ENCODE measurements at places on chromosomes 12 and 14.

- DNase-seq = peak; percentile 56
These were observed 6.5 kb downstream of the NFE2 start for GRCh38 chr12:54294152-54294952.

- no peak for DNase-seq
These were observed 48.5 kb downstream of the EFCAB11 start for GRCh38 chr14:89906000-89906399.

GRCh38 chr12:119869720-119870119 is 7.4 kb downstream of the CIT start:
- DNase-seq = peak; percentile 98

- DNase-seq = no peak
These were observed 8.2 kb upstream of the MIS18BP1 start for GRCh38 chr14:45261209-45261608.

GRCh38 chr14:66974397-66975025 is 214.7 kb upstream of the GARIN2 start:
- peak; percentile 63 for DNase-seq

DNA sequence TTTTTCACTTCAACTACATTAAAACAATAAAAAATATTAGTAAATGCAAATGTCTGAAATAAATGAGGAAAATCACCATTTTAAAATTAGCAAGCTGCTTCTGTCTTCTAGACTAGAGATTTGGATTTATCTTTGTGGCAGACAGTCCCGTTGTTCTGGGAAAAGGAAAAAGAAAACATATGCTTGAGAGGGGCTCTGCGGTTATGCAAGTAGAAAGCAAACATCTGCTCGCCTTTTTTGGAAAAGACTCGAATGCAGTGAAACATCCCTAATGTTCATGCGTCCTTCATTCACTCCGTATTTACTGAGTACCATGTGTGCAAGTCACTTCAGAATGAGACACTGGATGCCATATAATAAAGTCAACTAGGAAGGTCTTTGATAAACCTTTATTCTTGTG is 44.9 kb downstream of the IFNG start:
- no peak for DNase-seq

DNA sequence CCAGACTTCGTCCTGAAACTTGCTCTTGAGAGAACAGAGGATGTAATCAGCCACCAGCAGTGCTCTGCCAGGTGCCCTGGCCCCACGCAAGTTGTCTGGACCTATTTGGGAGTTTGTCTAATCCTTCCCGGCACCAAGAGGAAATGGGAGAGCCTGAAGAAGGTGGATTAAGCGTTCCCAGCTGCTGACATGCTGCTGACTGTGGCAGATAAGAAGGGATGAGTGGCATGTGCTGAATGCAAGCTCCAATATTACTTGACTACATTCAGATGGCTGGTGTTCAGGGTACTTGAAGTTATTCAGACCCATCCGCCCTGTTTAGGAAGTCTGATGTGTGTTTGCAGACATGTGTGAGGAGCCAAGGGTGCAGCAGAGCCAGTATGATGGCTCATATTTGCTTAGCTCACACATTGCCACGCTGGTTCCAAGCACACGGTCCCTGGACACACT is 440.6 kb upstream of the CCDC196 start:
- DNase-seq = no peak

GRCh38 chr14:99192028-99192621 is 79.9 kb downstream of the BCL11B start:
- peak; percentile 22 for DNase-seq

DNA sequence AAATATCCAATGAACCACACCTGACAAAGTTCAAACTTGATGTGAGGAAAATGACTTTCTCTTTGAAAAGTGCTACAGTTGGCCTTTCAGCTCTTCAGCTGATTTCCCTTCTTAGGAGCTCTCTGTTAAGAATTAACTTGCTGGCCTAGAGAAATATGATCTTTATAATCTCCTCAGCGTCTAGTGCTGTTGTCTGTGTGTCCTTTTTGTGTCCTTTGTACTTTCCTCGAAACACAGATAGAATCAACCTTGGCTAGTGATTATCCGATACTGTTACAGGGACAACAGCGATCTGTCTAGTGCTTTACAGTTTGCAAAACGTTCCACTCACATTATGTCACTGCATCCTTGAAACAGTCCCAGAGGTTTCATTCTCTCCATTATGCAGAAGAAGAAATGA is 162.8 kb upstream of the RMST start:
- no peak for DNase-seq

- DNase-seq = no peak
These were observed 774 bp upstream of the KRT75 start for GRCh38 chr12:52434760-52435530.

DNA sequence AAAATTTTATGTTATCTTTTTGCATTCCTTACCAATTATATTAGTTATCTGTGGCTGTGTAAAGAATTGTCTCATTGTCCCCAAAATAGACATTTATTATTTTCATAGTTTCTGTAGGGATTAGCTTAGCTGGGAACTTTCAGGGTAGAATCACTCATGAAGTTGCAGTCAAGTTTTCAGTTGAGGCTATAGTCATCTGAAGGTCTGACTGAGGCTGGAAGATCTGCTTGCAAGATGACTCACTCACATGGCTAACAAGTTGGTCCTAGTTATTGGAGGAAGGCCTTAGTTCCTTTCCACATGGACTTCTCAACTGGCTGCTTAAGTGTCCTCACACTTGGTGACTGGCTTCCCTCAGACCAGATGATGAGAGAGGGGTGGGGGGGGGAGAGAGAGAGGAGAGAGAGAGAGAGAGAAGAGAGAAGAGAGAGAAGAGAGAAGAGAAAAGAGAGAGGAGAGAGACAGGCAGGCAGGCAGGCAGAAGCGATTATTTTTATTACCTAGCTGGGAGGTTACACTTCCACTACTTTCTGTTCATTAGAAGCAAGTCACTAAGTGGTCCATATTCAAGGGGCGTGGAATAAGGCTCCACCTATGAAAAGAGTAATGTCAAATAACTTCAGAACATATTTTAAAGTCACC is 6.4 kb downstream of the AP5M1 start:
- no peak for DNase-seq

DNA sequence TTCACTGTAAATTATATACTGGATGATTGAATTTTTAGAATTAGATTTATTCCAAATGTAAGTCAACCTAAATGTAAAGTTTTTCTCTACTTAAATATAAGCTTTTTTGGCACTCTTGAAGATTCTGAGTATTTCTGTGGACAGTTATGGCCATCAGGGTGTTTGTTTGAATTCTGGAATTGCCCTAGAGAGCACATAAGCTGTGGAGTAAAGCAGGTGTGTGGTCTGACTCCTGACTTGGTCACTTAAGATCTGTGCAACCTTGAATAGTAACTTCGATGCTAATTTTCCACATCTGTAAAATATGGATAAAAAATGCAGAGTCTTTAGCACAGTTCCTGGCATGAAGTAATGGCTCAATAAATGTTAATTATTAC is 64.4 kb downstream of the FUT8 start:
- no peak for DNase-seq

DNA sequence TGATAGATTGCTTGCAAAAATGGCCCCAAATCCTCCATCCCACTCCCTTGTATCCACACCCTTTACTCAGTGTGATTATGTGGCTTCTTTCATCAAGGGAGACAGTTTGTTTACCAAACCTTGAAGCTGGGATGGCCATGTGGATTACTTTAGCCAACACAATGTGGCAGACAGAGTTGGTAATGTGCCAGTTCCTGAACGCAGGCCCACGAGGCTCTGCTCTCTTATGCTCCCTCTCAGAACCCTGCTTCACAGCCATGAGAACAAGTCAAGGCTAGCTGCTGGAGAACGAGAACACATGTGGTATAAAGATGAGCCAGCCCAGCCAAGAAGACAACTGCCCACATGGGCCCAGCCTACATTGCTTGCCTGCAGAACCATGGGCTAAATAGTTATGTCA is 162.3 kb downstream of the NDUFA12 start:
- no peak for DNase-seq

- DNase-seq = no peak
These were observed 24.7 kb upstream of the OR6J1 start for GRCh38 chr14:22668863-22669262.

DNA sequence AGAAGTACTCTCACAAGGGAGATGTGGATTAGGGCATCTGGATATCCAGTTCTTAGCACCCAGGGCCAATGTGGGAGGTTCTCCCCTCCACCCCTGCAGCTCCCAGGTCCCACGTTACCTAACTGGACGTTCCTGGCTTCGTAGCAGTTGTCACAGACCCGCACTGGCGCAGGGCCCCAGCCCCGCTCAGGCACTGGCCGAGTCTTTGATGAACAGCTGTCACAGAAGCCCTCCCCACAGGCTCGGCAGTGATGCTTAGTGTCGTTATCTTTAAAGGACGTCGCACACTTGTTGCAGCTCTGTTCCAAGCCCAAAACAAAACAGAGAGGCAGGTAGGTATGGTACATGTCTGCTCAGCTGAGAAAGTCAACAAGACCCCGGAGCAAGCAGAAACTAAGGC is 48.4 kb downstream of the DCAF4 start:
- DNase-seq = no peak

DNA sequence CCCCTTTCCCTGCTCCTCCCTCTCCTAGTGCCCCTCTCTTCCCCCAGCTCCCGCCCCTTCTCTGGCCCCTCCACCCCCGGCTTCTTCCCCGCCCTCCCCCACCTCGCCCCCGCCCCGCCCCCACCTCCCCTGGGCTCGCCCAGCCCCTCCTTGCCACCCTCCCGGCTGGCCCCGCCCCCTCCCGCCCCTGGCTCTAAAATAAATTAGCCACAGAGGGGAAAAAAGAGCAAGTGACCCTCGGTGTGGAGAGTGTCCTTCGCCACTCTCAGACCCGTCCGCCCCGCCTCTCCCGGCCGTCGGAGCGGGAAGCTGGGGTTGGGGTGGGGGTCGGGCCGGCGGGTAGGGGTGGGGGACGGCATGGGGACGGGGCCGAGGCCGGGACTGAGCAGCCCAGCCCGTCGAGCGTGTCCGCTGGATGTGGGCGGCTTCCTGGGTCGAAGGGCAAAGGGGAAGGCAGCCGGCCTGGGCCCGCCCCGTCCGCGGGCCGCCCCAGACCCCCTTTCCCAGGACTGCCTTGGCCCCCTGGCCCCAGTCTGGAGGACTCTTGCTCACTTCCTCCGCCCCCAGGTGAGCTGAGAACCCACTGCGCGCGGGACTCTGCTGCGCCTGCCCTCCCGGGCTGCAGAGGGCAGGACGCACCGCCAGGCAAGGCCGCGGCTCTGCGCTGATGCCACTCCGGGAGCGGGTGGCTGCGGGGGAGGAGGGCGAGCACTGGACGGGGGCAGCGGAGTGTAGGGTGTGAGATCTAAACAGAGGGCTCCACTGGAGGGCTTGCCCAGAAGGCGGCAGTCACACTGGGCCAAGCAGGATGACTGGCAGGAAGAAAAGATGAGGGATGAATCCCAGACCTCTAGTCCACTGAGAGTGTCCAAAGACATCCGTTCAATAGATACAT is 570 bp upstream of the FIGNL2 start:
- no peak for DNase-seq

DNA sequence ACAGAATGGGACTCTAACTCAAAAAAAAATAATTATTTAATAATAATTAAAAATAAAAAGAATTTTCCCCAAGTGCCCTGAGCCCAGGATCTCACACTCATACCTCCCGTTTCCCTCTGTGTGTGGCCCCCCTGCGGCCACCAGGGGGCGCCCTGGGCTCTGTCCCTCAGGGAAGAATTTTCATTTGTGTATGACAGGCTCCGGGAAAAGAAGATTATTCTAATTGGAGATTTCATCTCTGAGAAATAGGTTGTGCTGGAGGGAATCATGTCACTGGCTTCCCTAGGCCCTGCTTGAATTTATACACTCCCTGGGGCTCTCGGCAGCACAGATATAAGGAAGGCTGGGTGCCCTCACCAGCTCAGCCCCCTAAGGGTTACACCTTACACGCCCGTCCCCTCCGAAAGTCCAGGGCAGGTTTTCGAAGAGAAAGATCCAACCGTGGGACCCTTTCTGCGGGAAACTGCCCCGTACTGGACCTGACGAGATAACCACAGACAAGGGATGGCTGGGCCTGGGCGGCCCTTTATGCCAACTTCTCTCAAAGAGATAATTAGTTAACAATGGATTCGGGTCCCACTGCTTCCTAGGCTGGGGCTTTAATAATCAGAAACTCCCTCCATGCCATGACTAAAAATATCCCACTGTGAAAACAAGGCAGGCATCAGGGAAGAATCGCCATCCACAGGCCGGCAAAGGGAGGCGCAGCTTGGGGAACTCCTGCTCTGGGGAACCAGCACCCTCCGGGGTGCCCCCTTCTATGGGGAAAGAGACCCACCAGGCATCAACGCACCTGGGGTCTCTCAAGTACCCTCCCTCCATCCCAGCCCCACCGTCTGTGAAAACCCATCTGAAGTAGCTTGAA is 80.7 kb downstream of the KDM2B start:
- DNase-seq = peak; percentile 60

DNA sequence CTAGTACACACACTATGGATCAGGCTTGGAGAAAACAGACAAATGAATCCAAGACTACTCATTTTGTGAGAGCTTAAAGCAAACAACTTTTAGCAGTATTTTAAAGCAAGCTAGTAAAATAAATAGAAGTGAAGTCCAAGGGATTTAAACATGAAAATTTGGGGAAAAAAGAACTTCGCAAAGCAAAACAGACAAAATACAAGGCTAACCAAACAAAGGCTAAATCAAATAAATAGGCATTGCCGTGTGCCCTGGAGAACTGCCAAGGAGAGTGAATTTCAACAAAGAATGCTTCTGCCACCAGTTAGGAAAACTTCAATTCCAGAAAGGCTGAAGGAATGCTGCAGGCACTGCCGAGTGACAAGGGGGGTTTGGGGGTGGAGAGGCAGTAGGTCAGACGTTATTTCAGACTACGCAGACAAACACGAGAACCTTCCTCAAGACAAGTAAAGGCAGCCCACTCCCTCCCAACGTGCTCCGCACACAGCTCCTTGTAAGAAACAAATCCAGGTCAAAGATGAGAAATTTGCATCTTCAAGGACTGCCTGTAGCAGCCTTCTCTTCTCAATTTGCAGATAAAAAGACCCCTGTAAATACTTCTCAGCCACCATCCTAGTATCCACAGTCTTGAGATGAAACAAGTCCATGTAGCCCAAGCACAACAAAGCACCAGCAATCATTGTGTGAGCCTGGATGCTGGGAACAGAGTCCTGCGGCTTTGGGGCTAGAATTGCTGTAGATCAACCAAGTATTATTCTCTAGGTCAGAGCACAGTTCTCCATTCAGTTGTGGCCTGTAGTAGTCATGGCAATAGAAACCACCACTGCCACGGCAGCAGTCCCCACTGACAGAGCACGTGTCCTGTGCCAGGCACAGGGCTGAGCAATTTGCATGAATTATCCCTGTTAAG is 43.3 kb downstream of the EFCAB11 start:
- DNase-seq = peak; percentile 44

GRCh38 chr12:53338017-53338416 is 1.9 kb upstream of the SP7 start:
- DNase-seq = no peak

DNA sequence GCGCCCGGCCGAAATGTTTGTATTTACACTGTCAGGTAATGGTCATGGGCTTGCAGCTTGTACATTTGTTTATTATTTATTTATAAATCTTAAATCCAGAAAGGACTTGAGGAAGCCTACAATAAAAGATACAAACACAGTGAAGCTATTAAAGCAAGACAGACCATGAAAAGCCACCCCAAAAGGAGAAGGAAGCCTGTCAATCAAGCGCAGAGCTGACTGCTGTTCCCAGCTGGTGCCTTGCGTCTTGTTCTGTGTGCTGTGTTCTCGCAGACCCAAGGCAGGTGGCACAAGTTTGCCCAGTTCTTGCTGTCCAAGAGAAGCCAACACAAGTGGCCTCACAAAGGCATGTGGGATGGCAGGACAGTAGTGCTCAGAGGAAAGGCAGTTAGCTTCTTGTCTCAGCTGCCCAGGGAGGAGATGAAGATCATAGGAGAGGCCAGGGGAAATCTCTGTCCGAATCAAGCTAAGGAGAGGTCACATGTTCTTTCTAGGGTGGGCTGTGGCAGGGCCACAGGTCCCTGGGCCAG is 73.2 kb downstream of the SLC25A47 start:
- no peak for DNase-seq

Data from foreskin fibroblast (primary cell).